ENCODE measurements at places on chromosomes 1 and 21. TPM values are rescaled to one million over a fixed set of nuclear protein-coding genes. Genes with fewer than 3 reads are reported as not detected.

The OR2T11 gene
- not detected for total RNA-seq

- no peak for DNase-seq
Measured at GRCh38 chr1:109183058-109183738, 30.5 kb upstream of the SARS1 start.

- peak; percentile 23 for DNase-seq
Measured at GRCh38 chr1:29754573-29755375, 518.5 kb downstream of the PTPRU start.

DNA sequence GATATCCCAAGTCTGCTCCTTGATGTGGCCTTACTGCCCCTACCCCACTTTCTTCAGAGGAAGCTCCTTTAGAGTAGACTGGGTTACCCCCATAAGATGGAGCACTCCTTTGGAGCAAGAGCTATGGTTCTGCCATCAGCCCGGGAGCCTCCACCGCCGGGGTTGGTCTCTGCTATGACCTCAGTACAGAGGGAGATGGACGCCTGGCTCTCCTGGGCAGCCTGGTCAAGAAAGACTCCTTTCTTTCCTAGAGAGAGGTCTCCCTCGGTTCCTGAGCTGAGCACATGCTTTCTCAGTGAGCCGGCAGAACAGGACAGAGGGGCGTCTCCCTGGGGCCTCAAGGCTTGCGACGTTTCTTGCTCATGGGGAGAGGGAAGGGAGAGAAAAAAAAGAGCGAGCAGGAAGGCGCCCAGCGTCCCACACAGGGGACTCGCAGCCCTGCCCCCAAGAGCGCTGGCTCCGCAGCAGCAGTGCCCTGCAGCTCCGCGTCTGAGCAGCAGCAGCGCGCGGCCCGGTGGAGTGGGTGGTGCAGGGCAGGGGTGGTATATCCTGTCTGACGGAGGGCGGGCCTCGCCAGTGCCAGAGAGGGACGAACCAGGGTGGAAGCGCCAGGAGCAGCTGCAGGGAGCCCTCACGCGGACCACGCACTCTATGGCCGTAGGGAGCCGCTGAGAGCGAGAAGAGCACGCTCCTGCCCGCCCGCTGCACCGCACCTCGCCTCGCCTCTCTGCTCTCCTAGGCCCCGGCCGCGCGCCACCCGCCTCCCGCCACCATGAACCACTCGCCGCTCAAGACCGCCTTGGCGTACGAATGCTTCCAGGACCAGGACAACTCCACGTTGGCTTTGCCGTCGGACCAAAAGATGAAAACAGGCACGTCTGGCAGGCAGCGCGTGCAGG lies at the start of gene PKP1:
Gene PKP1 (plus strand): TSS at position 576 of the 899 bp plus-strand sequence. CDS start 197 bp downstream, at position 773.
- peak; percentile 76 for DNase-seq

DNA sequence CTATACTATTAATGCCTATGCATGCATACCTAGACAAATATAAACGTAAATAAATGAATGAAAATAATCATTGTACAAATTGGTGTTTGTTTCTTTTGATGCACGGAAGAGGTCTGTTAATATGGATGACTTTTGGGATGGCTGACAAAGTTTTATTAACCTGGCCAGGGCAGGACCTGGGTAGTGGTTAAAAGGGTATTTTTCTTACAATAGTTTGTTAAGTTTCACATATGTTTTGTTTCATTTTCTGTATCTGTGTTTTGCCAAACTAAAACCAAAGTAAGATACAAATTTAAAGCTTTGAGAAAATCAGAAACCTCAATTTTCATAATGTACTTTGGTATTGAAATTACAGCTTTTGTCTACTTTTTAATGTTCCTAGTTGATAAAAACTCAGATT lies 222.7 kb upstream of the OLFM3 start:
- no peak for DNase-seq

DNA sequence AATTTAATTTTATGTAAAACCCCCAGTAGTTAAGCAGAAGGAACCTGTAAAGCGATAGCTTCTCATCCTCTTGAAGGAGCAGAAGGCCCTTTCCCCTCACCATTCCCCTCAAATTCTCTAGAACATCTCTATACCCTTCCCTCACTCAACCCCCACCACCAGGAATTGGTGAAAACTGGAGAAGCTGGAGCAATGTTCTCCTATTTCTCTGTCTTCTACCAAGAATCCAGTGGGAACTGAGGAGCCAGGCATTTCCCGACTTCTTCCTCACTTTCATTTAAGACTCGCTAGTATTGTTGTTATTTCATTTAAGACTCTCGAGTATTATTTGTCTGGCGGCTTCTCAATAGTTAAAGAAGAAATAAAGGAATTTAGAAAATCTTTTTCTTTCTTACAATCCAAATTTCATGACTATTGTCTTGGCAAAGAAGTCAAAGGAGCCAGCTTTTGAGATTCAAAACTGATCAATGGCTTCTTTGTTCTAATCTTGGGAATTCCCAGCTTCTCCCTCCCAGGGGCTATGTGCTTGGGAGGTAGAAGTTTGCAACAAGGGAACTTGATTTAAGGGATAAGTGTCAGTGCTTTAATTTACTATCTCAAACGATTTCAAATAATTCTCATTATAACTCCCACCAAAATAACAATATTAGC lies 253.3 kb upstream of the ADGRL2 start:
- no peak for DNase-seq

The CENPL gene
- 4.7 TPM for total RNA-seq

- no peak for DNase-seq
Measured at GRCh38 chr1:27773826-27774445, 917 bp downstream of the STX12 start.

- no peak for DNase-seq
Measured at GRCh38 chr1:58422436-58422835, 124.1 kb downstream of the OMA1 start.

GRCh38 chr1:234495231-234495990 lies 16.4 kb upstream of the TARBP1 start:
- DNase-seq: no peak

The AKR7A3 gene
- total RNA-seq: 60.2 TPM

All from Peyer's patch (tissue), 4 donors.